ENCODE measurements at places on chromosomes 3 and 15.

GRCh38 chr15:57525581-57525980, 66.1 kb upstream of the MYZAP start:
- no peak for DNase-seq

- DNase-seq, result no peak
These were observed 66.0 kb downstream of the MYO1E start for GRCh38 chr15:59306520-59307164.

DNA sequence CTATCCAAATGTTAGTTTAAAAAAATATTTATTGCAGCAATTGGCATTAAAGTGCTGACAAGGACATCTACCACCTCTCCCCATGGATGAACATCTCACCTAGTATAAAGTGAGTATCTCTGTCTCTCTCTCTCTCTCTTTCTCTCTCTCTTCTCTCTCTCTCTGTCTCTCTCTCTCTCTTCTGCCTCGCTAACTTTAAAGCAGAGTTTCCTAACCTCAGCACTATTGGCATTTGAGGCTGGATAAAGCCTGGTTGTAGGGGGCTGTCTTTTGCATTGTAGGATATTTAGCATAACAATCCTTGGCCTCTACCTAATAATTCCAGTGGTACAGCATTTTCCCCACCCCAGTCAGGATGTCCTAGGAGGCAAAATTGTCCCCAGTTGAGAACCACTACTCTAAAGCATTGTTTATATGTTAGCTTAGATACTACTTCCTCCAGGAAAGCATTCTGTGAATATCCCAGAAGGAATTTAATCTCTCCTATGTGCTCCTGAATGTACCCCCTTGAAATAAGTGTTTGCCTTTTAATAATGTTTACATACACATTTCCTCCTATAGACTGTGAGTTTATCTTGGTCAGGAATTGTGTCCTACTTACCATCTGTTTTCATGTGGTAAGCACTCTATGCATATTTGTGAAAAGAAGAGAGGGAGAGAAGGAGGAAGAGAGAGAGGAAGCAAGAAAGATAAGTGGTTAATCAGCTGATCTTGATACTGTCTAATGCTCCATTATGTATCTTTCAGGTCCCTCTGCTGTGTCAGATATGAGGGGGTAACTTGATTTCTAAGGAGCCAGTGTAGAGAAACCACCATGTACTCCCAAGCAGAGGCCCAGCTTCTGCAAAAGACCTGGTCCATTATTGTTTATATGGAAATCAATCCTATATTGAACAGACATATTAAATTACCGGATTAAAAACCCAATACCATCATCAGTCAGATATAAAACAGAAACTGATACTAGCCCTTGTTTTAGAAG, 346.6 kb downstream of the RBMS3 start:
- DNase-seq, result no peak

DNA sequence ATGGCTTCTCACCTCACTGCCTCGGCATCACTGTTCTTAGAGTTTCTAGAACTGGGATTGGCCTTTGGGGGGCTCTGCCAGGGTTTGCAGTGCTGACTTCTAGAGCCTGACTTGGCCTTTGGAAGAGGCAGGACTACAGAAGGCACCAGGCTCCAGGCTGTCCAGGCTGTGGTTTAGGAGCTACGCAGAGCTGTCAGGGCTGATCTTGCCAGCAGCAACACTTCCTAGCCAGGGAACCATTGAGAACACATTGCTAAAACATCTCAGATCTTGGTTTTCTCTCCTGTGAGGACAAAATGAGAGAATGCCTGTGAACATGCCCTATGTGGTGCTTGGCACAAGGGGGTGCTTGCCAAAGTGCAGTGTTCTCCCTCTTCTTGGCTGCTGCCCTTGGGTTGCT, 34.6 kb upstream of the APEH start:
- no peak for DNase-seq

DNA sequence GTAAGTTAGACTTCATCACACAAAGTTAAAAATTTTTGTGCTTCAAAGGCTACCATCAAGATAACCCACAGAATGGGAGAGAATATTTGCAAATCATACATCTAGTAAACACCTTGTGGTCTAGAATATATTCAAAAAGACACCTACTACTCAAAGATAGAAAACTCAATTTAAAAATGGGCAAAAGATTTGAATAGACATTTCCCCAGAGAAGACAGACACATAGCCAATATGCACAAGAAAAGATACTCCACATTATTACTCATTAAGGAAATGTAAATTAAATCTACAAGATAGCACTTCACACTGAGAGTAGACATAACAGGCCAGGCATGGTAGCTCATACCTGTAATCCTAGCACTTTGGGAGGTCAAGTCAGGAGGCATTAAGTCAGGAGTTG, 87.8 kb upstream of the MANF start:
- no peak for DNase-seq

DNA sequence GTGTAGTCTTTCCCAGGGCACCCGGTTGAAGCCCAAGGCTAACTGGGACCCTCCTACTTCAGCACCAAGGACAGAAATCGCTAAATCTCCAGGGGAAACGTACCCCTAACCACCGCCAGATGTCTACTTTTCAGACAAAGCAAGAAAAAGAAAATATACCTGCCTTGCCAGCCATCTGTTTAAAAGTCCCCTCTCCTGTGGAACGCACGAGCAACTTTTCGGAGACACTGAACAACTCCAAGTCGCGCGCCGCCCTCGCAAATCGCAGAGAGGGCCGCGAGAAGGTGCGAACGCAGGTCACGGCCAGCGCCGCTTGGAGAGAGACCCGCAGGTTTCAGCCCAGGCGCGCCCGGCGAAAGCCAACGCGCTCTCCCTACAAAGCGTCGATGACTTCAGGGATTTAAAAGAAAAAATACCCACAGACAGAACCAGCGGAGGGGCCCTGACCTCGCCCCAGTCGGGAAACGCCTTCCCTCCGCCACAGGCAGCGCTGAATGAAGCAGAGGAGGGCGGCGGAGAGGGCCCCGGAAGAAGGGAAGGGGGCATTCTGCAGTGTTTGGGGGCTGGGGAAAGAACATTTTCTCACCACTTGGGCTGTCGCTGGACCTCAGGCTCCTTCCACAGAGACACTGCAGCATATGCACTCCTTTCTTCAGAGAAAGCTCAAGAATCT, 213.1 kb downstream of the FGF12 start:
- DNase-seq, result peak; percentile 44

All from HuH-7.5 (cell line).